ENCODE measurements at places on chromosomes 5 and 9.
A peak's percentile ranks its signal among the peaks of the same experiment; 100 is the strongest.

DNA sequence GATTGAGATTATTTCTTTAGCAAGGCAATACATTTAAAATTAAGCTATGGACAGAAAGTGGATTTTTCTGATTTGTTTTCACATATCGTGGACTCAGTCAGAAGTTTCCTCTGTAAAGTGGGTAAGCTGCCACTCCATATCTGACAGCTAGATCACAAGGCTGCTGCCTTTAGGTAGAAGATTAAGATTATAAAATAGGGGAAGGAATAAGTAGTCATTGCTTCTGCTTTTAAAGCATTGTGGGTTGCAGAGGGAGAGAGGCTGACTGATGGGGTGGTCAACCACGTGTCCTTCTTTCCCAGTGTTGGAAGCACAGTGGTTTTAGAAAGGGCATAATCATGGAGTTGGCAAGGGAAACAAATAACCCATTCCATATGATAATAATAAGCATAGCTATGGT is 74.3 kb upstream of the MOCS2 start:
- DNase-seq = no peak

- no peak for DNase-seq
Measured at GRCh38 chr5:145362266-145362665, 472.9 kb downstream of the PRELID2 start.

DNA sequence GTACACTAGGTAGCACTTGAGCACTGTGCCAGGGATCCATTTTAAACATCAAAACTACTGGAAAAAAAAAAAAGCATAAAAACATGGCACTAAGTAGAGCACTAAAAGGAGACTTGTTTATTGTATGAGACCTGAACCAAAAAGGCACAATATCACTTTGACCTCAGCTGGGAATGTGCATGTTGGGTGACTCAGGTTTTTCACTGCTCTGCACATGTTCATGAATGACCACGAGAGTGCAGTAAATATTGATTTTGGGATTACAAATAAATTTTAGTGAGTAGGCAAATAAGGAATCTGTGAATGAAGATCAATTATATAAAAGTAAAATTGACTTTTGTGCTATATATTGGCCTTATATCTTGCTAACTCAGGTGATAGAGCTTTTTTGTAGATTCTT is 11.8 kb downstream of the RMI1 start:
- no peak for DNase-seq

- DNase-seq = peak; percentile 53
Measured at GRCh38 chr5:4868140-4868735, 271.9 kb upstream of the ADAMTS16 start.

- peak; percentile 43 for DNase-seq
Measured at GRCh38 chr9:9942764-9943424, 669.9 kb downstream of the PTPRD start.

Measured in lower lobe of right lung (tissue), 2 donors.